ENCODE measurements at places on chromosomes 1 and 21.

GRCh38 chr1:236869911-236870310, 74.8 kb downstream of the MTR start:
- no peak overlapping the region for H3K4me3 ChIP-seq
- peaks cover 28% of the 10 kb centered on the region for H3K36me3 ChIP-seq
- H3K4me1 ChIP-seq: peaks cover 2% of the 10 kb centered on the region
- H3K27ac ChIP-seq: no peak overlapping the region

- no peak for DNase-seq
- H3K4me3 ChIP-seq: no peak overlapping the region
- H3K27me3 ChIP-seq: no peaks in the 10 kb centered on the region
- H3K4me1 ChIP-seq: no peaks in the 10 kb centered on the region
- H3K27ac ChIP-seq: no peak overlapping the region
- H3K36me3 ChIP-seq: no peaks in the 10 kb centered on the region
Measured at GRCh38 chr1:162381941-162382750, 618 bp downstream of the C1orf226 start.

GRCh38 chr1:23066075-23066474, 46.8 kb downstream of the KDM1A start:
- no peak overlapping the region for H3K27ac ChIP-seq
- H3K4me1 ChIP-seq: peaks cover 7% of the 10 kb centered on the region
- H3K4me3 ChIP-seq: no peak overlapping the region
- H3K27me3 ChIP-seq: no peaks in the 10 kb centered on the region
- H3K36me3 ChIP-seq: peaks cover 13% of the 10 kb centered on the region

DNA sequence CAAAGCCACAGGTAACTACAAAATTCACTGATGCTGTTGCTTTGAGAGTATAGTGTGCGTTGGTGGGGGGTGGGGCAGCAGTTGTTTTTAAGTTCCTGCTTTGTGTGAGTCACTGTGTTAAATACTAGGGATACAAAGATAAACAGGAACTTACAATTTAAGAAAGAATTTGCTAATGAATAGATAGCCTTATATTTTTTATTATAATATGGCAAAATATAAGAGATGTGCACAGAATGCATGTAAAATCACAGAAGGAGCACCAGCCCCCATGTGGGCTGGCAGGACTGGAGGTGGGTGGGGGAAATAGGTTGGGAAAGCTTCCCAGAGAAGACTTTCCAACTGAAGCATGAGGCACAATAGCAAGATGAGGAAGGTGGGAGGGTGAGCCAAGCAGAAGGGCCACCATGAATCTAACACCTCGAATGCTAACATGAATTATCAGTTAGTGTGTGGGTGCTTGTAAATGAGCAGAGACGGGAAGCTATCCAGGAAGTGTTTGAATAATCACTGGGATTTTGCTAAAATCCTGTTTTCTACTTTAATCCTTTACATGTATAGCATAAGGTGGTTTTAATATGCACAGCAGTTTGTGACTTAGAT, 57.0 kb upstream of the RAVER2 start:
- H3K27ac ChIP-seq: no peak overlapping the region
- no peaks in the 10 kb centered on the region for H3K36me3 ChIP-seq
- DNase-seq: no peak
- no peaks in the 10 kb centered on the region for H3K27me3 ChIP-seq

- no peaks in the 10 kb centered on the region for H3K27me3 ChIP-seq
- DNase-seq: no peak
- H3K4me3 ChIP-seq: no peak overlapping the region
- peaks cover 2% of the 10 kb centered on the region for H3K4me1 ChIP-seq
- H3K36me3 ChIP-seq: no peaks in the 10 kb centered on the region
- H3K27ac ChIP-seq: no peak overlapping the region
Measured at GRCh38 chr1:19528438-19528837, 43.1 kb upstream of the CAPZB start.

DNA sequence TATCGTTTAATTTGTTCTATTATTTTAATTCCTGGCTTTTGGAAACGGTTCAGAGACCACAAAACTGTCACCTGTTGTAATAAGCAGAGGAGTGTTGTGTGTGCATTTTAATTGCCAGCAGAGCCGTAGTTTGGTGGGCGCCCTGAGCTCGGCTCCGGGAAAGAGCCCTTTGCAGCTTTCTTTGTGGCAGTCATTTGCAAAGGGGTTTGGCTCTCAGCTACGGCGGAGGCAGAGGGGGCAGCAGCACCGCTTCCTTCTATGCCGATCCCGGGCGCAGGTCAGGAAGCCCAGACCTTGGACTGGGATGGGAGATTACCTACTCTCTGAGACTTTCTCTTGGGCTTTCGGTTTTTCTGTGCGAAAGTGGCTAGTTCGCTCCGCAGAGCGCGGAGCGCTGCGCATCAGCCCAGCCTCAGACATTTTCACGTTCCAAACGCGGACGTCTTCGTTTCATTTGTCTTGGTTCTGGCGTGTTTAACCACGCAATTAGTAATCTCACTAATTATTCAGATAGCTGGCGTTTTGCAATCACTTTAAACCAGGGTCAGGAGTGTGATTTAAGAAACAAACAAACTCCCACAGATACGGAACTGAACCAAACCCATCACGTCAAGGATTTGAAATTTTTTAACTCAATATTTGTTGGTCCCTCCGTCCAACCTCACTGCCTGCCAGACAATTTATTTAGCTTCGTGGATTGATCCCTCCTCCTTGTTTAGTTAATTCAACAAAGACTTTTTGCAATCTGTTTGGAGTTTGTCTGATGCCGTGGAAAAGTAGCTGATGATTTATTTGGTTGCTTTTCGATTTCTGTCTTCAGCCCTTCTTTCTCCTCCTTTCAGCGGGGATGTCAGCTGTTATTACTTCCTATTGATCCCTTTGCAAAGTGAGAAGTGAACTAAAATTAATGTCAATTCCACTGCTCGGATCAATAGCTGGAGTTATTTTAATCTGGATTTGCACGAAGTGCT, 3.9 kb downstream of the RNF220 start:
- DNase-seq: peak; percentile 21
- no peaks in the 10 kb centered on the region for H3K36me3 ChIP-seq
- peaks cover 32% of the 10 kb centered on the region for H3K4me1 ChIP-seq
- peaks cover 35% of the 10 kb centered on the region for H3K27me3 ChIP-seq
- no peak overlapping the region for H3K27ac ChIP-seq

DNA sequence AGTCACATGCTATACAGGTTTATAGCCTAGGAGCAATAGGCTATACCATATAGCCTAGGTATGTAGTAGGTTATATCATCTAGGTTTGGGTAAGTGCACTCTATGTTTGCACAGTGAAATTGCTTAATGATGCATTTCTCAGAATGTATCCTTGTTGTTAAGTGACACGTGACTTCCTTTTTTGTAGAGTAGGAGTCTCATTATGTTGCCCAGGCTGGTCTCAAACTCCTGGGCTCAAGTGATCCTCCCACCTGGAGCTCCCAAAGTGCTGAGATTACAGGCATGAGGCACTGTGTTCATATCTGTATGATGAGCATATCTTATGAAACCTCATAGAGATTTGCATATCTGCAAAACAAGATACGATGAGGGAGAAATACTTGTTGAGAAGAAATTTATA, 13.8 kb upstream of the ABCB10 start:
- H3K36me3 ChIP-seq: no peaks in the 10 kb centered on the region
- peaks cover 3% of the 10 kb centered on the region for H3K4me1 ChIP-seq
- H3K27me3 ChIP-seq: no peaks in the 10 kb centered on the region
- no peak overlapping the region for H3K4me3 ChIP-seq

DNA sequence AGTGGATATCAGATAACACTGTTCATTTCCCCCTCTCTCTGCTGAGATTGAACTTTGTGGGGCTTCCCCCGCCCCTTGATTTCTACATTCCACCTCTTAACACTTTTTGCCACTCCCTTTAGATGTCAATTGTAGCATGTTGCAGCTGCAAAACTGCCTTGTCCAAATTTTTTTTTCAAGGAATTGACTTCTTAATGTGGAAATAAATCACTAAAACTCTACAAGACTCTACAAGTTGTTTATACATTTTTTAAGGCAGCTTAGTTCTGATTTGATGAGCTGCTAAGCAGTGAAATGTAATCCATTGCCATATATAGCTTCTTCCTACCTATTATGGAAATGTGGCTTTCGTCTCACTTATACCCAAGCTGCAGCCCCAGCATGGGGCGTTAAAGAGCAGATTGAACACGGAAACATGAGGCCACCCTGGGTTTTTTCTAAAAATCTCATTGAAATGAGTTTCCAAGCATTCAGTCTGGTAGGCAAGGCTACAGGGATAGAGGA, 132.2 kb downstream of the SYT2 start:
- no peak overlapping the region for H3K27ac ChIP-seq
- no peaks in the 10 kb centered on the region for H3K27me3 ChIP-seq
- H3K4me1 ChIP-seq: no peaks in the 10 kb centered on the region
- peaks cover 6% of the 10 kb centered on the region for H3K36me3 ChIP-seq
- DNase-seq: no peak

DNA sequence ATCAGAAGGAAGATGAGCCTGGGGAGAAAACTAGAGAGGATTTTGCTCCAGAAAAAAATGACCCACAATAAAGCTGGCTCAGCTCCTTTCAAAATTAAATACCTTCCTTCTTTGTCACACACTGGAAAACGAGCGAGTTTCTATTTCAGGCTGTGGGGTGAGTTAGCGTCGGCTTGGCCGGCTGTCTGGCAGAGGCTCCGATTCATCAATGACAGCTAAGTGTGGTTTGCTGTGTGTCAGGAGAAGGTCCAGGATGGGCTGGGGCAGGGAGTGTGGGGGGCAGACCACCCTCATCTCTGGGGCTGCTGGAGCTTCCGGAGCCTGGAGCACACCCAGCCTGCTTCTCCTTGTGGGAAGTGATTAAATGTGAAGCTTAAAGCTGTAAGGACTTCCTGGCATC, 120.2 kb downstream of the ETS2 start:
- no peak for DNase-seq
- H3K36me3 ChIP-seq: peaks cover 1% of the 10 kb centered on the region
- peaks cover 1% of the 10 kb centered on the region for H3K4me1 ChIP-seq
- H3K4me3 ChIP-seq: no peak overlapping the region
- H3K27me3 ChIP-seq: peaks cover 30% of the 10 kb centered on the region
- H3K27ac ChIP-seq: no peak overlapping the region

DNA sequence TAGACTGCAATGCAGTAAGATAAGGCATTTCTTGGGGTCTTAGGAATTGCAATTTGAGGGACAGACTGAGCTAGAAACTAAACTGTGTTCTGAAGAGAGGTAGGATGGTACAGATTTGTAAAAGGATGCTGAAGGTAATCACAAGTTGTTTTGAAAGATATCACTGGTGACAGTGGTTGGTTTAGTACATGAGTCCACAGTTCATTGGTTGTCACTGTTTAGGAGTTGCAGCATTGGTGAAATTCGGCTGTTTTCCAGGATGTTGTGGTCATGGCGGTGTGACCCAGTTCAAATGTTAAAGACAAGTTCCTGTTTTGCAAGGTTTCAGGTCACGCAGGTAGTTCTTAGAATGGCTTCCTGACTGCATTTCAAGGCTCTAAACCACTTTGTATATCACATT, 292.8 kb upstream of the B3GALT2 start:
- H3K27me3 ChIP-seq: no peaks in the 10 kb centered on the region
- peak overlapping the region; percentile 1 for H3K4me3 ChIP-seq

- no peaks in the 10 kb centered on the region for H3K27me3 ChIP-seq
- peaks cover 84% of the 10 kb centered on the region for H3K36me3 ChIP-seq
- H3K27ac ChIP-seq: no peak overlapping the region
Measured at GRCh38 chr1:42239555-42239954, 75.0 kb upstream of the GUCA2A start.

- H3K36me3 ChIP-seq: no peaks in the 10 kb centered on the region
- no peak for DNase-seq
- no peak overlapping the region for H3K27ac ChIP-seq
- H3K27me3 ChIP-seq: peaks cover 17% of the 10 kb centered on the region
- no peaks in the 10 kb centered on the region for H3K4me1 ChIP-seq
Measured at GRCh38 chr1:157233131-157233530, 94.9 kb upstream of the ETV3 start.

DNA sequence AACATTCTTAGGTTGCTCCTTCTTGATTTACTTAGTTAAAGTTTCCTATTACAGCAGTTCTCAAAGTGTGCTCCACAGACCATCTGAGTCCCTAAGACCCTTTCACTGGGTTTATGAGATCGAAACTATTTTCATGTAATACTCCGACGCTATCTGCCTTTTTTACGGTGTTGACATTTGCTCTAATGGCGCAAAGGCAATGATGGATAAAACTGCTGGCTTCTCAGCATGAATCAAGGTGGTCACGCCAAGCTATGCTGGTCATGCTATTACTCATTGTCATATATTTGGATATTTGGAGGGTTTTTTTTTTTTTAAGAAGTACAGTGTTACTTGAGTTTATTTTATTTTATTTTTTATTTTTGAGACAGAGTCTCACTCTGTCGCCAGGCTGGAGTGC, 235.1 kb downstream of the KIF26B start:
- H3K36me3 ChIP-seq: no peaks in the 10 kb centered on the region
- no peaks in the 10 kb centered on the region for H3K27me3 ChIP-seq
- H3K27ac ChIP-seq: no peak overlapping the region
- H3K4me3 ChIP-seq: no peak overlapping the region
- no peak for DNase-seq

GRCh38 chr1:60745484-60745883, 336.9 kb upstream of the NFIA start:
- H3K36me3 ChIP-seq: no peaks in the 10 kb centered on the region
- no peak for DNase-seq
- H3K4me1 ChIP-seq: no peaks in the 10 kb centered on the region
- H3K4me3 ChIP-seq: no peak overlapping the region

All from activated naive CD8-positive, alpha-beta T cell treated with anti-CD3 and anti-CD28 coated beads for 36 hours (primary cell).